Activated CD8-positive, alpha-beta memory T cell treated with anti-CD3 and anti-CD28 coated beads for 48 hours (primary cell): ENCODE measurements at places on chromosomes 16 and 17.
A peak's percentile ranks its signal among the peaks of the same experiment; 100 is the strongest.

- DNase-seq, result no peak
Measured at GRCh38 chr17:74723891-74724290, 11.2 kb upstream of the CD300LF start.

- no peak for DNase-seq
Measured at GRCh38 chr17:51065466-51065865, 55.2 kb downstream of the SPAG9 start.

DNA sequence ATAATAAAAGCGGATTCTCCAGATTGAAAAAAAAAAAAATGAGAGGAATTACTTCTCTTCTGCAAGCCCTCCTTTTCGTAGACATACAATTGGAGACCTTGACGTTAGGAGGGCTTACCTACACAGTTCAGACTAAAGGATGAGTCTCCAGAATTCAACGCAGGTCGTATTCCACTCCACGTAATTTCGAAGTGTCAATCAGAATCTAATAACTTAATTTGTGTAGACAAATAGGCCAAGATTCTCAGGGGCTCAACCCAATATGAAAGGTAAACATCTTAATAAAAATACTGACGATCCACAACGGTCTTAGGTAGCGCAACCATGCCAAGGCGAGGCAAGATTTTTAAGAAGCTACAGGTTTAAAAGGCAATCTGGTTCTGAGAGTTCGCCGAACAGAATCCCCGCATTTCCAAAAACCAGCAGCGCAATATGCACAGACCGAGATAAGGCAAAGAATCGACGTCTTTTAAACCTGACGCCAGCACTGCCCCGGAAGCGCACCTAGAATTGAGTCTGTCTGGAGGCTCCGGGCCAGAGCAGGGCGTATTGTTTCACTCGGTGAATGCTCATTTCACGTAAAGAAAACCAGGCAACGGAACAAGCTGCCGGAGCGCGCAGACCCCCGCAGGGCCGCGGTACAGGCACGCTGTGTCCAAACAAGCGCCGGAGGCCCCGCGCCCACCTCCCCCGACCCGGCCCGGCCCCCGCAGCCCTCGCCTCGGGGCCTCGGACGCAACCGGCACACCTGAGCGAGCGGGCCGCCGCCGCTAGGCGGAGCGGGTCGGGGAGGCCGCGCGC, 623 bp downstream of the MBTPS1 start:
- DNase-seq, result peak; percentile 19

DNA sequence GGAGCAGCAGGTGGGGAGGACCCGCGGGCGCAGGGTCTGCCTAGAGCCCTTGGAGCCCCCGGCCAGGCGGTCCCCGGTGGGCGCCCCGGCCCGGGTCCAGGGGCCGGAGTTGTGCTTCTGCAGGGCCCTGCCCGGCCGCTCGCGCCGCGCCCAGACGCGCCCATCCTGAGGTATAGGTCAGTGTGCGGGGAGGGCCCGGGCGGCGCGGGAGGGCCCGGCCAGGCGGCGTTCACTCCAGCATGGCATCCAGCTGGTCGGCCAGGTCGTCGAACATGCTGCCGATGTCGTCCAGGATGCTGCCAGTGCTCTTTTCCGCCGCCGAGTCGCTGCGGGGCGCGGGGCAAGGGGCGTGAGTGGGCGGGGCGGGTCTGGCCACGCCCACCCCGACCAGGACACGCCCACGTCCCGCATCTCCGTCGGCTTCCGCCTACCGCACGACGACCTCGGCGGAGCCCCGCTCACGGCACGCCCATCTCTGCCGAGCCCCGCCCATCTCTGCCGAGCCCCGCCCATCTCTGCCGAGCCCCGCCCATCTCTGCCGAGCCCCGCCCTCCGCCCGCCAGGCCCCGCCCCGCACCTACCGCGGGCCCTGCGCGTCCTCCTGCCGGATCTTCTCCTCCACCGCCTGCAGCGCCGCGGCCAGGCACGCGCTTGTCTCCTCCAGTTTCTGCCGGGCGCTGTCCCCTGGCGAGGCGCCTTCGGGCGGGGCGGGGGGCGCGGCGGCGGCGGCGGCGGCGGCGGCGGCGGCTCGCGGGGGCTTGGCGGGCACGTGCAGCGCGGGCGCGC, 17.9 kb downstream of the CASKIN1 start:
- DNase-seq, result peak; percentile 29

- DNase-seq, result no peak
Measured at GRCh38 chr16:7363422-7364417, 31.1 kb downstream of the RBFOX1 start.

- DNase-seq, result no peak
Measured at GRCh38 chr16:15533386-15533785, 99.0 kb downstream of the BMERB1 start.

GRCh38 chr17:78637146-78637545, 60.0 kb upstream of the DNAH17 start:
- DNase-seq, result no peak

- DNase-seq, result peak; percentile 18
Measured at GRCh38 chr17:4420692-4421131, 13.0 kb upstream of the SPNS3 start.

DNA sequence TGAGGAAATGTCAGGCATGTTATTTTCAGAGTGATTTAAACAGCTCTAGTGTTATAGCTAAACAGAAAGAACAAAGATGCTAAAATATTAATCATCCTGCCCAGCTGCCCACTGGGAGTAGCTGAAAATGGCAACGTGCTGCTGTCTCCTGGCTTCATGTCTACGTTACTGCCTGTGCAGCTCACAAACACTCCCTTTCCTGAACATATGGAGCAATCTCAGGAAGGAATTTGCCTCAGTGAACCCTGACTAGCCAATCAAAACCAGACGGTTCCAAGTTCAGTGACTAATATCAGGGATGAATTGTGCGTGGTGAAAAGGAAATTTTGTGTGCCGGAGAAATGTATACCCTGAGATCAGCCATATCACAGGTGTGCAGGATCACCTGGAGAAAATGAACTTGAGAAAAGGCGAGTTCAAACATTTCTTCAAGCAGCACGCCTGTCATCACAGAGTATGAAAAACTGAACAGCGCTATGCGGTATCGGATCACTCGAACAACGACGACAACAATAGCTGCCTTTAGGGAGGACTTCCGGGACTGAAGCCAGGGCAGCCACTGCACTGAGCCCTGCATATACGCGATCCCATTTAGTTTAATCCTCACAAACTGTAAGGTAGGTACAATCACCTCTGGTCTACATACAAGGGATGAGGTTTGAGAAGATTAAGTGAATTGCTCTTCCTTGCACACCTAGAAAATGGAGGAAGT, 110.3 kb downstream of the STX8 start:
- DNase-seq, result no peak

- no peak for DNase-seq
Measured at GRCh38 chr17:48597778-48598631, 4.4 kb upstream of the HOXB5 start.

- DNase-seq, result no peak
Measured at GRCh38 chr16:57508035-57508425, 21.7 kb upstream of the DOK4 start.

DNA sequence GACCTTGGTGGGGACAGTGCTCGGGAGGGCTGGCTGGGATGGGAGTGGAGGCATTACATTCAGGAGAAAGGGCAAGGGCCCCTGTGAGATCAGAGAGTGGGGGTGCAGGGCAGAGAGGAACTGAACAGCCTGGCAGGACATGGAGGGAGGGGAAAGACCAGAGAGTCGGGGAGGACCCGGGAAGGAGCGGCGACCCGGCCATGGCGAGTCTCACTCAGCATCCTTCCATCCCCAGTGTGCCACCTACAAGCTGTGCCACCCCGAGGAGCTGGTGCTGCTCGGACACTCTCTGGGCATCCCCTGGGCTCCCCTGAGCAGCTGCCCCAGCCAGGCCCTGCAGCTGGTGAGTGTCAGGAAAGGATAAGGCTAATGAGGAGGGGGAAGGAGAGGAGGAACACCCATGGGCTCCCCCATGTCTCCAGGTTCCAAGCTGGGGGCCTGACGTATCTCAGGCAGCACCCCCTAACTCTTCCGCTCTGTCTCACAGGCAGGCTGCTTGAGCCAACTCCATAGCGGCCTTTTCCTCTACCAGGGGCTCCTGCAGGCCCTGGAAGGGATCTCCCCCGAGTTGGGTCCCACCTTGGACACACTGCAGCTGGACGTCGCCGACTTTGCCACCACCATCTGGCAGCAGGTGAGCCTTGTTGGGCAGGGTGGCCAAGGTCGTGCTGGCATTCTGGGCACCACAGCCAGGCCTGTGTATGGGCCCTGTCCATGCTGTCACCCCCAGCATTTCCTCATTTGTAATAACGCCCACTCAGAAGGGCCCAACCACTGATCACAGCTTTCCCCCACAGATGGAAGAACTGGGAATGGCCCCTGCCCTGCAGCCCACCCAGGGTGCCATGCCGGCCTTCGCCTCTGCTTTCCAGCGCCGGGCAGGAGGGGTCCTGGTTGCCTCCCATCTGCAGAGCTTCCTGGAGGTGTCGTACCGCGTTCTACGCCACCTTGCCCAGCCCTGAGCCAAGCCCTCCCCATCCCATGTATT, 1.1 kb downstream of the CSF3 start:
- no peak for DNase-seq

DNA sequence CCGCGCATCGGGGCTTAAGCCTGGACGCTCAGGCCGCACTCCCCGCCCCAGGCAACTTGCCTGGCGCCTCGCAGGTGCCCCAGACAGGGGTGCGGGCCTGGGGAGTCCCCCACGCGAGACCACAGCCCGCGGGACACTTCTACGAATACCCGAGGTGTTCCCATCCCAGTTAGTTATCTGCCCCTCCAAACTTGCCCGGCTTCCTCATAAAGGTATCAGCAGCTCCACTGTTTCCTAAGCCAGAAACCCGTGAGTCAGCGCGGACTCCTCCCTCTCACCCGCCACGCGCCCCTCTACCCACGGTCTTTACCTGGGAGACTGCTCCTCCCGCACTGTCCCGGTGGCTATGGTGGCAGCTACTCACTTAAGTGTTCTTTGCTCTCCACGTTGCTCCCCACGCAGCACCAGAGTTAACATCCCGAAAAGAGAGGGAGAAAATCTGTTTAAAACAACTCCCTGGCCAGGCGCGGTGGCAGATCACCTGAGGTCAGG, 1.0 kb upstream of the CREBBP start:
- no peak for DNase-seq

GRCh38 chr16:50712956-50713355, 19.6 kb downstream of the NOD2 start:
- no peak for DNase-seq

GRCh38 chr17:75388476-75389030, 16.9 kb downstream of the GRB2 start:
- DNase-seq, result no peak

- DNase-seq, result no peak
Measured at GRCh38 chr16:80968386-80969113, 38.1 kb downstream of the CMC2 start.

DNA sequence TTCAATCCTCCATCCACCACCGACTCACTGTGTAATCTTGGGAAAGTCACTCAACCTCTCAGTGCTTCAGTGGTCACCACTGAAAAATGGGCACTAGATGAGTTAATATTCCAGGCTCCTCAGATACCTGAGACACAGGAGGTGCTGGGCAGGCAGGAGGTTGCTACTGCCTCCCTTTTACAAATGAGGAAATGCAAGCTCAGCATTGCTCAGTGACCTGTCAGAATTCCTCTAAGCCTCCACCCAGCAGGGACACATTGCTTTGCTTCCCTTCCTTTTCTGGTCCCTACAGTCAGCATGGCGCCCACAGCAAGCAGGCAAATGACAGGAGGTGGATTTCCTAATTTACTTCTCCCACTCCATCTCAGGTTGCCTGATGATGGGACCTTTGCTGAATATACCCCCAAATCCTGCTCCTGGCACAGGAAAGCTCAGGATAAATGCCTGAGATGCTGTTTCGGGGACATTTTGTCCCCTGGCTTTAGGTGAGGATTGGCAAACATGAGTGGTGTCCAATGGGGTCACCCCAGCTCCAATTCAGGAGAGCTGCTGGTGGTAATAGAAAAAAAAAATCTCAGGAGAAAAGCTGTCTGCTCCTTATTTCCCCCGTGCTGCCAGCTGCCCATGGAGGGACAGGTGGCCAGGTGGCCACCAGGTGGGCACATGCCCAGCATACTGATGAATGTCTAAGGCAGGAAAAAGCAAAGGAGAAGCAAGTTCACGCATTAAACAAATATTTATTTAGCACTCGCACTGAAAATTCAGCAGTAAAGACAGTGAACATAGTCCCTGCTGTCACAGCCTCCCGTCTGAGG, 5.0 kb upstream of the KRT13 start:
- no peak for DNase-seq

DNA sequence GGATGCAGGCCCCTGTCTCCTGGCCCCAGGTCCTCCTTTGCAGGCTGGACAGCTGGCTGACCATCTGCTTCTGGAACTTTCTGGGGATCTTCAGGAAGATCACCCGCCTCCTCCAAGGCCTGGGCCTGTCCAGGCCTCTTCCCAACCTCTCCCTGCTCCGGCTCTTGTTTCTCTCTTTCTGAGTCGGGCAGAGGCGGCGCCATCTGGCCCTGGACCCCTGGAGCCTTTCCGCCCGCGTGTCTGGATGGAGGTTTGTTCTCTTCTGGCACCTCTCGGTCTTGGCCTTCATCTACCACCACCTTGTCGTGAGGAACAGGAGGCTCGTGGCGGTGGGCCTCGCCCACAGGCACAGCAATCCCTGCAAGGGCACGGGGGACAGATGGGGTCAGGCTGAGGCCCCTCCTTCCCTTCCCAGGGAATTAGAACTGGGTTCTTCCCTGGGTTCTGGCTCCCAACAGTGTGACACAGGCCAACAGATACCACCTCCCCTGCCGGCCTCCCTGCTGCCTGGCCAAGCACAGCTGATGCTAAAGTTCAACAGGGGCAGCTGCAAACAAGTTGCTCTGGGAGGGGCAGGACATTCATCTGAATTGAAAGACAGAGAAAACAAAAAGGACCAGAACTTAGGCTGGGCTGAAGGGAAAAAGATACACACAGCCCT, 13.3 kb downstream of the NDUFAF8 start:
- DNase-seq, result no peak

GRCh38 chr17:49582789-49583188, 7.1 kb downstream of the NXPH3 start:
- no peak for DNase-seq

DNA sequence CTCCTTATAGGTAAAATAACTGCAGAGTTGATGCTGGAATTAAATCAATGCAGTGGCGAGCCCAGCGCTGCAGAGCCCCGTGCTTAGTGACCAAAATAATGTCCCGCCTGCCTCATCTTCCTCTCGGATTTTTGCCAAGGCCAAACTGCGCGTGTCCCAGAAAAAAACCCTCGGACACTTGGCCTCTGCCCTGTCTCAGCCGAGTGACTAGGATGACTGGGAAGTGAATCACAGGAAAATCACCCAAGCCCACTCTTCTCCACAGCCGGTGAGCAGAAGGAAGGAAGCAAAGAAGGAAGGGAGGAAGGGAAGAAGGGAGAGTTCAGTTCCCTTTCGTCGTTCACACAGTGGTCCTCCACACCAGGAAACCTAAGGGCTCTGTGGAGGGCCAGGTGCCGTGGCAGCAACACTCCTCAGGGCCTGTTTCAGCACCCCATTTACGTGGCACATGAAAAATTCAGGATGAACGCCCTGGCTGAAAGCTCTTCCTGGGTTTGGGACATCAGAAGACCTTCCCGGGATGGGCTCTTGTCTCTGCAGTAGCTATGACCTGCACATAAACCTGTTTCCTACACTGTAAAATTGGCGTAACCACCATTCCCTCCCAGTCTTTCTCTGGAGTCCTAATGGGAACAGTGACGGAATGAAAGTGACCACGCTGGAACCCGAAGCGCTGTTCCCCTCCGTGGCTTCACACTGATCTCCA, 25.4 kb upstream of the HOXB13 start:
- DNase-seq, result no peak

- no peak for DNase-seq
Measured at GRCh38 chr16:4378161-4378666, 6.6 kb downstream of the VASN start.
